ENCODE measurements at places on chromosomes 1 and 21. TPM values are rescaled to one million over a fixed set of nuclear protein-coding genes. Genes with fewer than 3 reads are reported as not detected.

The NR1I3 gene
- not detected for total RNA-seq

The RBM11 gene
- 16.8 TPM for total RNA-seq

The KMO gene
- 0.89 TPM for total RNA-seq

The S100A4 gene
- total RNA-seq: 384 TPM

The IL23R gene
- total RNA-seq: 0.51 TPM

The SELENBP1 gene
- 1.2 TPM for total RNA-seq

The PTGFRN gene
- total RNA-seq: 0.79 TPM

GRCh38 chr1:25779894-25780293 lies 20.1 kb upstream of the SELENON start:
- no peak overlapping the region for H3K27ac ChIP-seq
- peaks cover 38% of the 10 kb centered on the region for H3K4me1 ChIP-seq
- no peak for DNase-seq
- H3K36me3 ChIP-seq: no peaks in the 10 kb centered on the region
- no peak overlapping the region for H3K4me3 ChIP-seq

DNA sequence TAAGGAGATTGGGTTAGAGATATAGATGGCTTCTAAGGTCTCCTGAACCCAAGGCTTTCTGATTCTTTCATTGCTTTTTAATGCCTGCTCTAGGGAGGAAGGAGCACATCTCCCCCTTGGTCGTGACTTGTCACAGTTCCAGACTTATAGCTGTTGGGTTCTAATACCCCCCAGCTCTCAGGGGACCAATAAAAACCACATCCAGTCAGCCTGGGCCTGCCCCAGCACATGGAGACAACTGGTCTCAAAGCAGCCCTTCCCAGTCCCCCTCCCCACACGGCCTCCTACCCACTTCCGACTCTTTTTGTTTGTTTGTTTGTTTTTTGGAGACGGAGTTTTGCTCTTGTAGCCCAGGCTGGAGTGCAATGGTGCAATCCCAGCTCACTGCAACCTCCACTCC lies 23.3 kb downstream of the QSOX1 start:
- DNase-seq: no peak
- H3K27ac ChIP-seq: no peak overlapping the region
- no peak overlapping the region for H3K4me3 ChIP-seq
- H3K27me3 ChIP-seq: no peaks in the 10 kb centered on the region
- H3K4me1 ChIP-seq: no peaks in the 10 kb centered on the region
- peaks cover 4% of the 10 kb centered on the region for H3K36me3 ChIP-seq

All from T-cell (primary cell).